ENCODE measurements at places on chromosomes 2 and 18.

GRCh38 chr2:79952616-79953015 lies 351.9 kb downstream of the LRRTM1 start:
- DNase-seq: no peak

DNA sequence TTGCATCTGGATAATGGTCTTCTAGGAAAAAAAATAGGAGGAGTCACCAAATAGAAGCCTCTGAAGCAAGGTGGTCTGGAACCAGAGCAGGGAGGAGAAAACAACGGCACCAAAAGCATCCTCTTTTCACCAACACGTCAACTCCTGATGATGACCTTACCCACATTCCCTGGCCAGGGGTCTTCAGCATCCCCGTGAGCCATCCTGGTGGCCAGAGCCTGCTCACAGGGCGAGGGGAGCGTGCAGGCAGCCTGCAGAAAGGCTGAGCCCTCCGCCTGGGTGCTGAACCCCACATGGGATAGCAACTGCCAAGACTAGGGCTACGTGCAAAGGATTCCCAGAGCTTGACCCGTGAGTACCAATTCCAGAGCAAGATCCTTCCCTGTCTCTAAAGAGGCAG lies 191.0 kb downstream of the NDUFA10 start:
- DNase-seq: no peak

GRCh38 chr2:158725441-158725891 lies 69.7 kb upstream of the DAPL1 start:
- no peak for DNase-seq

DNA sequence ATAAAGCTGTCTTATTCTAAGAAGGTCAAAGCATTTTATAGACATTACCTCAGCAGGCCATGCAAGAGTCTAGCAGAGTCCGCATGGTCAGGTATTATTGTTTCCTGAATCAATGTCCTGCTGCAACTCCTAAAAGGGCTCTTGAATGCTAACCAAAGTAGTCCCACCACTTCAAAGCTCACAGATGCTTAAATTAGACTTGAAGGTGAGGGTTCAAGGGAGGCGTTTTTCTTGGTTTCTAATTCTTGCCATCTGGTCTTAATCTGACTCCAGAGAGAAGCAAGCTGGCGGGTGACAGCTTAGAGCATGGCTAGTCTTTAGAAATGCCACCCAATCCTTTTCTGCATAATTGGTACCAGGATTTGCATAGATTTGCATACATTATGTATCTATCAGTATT lies 226.3 kb downstream of the MREG start:
- no peak for DNase-seq

DNA sequence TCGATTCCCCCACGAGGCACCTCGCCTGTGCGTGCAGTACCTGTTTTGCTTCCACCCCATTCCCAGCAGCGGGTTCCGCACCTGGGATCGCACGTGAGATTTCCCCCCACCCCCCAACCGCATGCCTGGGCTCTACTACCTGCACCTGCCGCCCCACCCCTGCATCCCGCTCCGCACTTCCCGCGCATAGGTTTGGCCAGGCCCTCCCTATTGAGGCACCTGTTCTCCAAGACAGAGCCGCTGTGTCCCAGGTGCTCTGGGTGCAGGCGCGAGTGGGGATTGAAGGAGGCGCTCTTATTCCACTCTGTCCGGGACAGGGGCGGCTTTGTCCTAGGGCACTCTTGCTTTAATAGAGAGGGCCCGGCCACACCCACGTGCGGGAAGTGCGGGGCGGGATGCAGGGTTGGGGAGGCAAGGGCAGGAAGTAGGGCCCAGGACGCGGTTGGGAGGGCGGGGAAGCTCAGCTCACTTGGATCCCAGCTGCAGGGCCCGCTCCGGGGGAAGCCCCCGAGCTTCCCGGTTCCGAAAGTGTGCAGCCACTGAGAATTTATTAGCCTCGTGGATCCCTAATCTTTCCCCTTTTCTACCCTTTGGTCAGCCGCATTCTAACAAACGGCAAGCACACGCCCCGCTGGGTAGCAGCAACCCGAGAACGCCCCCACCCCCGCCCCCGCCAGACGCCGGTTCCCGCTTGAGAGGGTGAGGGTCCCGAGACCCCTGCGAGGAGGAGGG lies 670 bp upstream of the MOCOS start:
- DNase-seq: no peak

DNA sequence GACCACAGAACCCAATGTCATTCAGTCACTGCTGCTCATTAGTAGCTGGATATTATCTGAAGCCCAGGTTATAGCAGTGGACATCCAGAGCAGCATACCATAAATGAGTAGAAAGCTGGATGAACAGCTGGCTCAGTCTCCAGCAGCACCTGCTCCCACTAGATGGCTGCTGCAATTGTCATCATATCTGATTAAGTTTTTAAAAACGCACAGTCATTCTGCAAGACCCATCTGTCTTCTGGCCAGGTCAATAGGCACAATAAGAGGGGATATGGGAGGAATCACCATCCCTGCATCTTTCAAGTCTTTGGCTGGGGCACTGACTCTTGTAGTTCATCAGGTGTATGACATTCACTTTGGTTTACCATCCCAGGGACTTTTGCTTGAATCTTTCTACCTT lies 55.1 kb upstream of the XDH start:
- no peak for DNase-seq

GRCh38 chr2:112915300-112916144 lies 4.6 kb downstream of the IL37 start:
- no peak for DNase-seq

DNA sequence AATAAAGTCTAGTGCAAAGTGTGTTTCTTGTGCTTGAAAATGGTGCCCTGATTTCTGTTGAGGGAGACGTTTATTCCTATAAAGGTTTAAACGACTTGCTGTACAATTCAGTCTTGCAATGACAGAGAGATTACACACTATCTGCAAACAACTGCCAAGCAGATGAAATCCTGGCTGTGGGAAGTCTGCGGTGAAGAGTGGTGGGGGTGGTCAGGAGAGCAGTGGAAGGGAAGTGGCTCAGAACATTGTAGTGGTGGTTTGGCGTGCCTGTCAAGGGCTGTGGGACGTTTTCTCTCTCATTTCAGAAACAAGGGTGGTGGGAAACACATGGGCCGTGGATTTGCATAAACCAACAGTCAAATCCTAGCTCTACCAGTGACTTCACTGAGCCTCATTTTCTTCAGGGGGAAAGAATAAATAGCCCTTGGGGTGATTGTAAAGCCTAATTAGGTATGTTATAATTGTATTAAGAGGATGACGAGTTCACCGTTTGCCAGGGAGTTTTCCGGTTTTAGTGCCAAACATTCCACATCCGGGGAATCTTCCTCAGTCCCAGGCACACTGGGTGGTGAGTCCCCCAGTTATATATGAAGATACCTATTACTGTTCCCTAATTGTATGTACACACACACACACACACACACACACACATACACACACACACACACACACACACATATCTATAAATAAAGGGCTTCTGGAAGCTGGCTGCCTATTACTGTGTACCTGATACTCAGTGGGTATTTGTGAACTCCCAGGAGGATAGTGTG lies 115.0 kb downstream of the SPTBN1 start:
- DNase-seq: peak; percentile 34

DNA sequence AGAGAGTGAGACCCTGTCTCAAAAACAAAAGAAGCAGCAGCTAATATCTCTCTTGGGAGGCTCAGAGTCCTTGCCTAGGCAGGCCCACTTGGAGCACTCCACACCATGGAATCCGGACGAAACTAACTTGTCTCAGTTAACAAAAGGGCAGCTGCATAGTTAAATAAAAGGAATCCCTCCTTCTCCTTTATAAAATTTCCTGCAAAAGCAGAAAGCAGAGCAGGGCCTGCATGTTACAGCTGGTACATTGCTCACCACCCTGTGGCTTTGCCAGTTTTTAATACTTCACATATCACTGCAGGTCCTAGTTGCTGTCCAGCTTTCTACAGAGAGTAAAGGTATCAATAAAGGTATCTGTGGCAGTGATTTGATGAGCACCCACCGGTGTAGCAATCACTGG lies 93.6 kb downstream of the ASAP2 start:
- no peak for DNase-seq

GRCh38 chr2:105103481-105103880 lies 65.6 kb downstream of the MRPS9 start:
- DNase-seq: no peak

DNA sequence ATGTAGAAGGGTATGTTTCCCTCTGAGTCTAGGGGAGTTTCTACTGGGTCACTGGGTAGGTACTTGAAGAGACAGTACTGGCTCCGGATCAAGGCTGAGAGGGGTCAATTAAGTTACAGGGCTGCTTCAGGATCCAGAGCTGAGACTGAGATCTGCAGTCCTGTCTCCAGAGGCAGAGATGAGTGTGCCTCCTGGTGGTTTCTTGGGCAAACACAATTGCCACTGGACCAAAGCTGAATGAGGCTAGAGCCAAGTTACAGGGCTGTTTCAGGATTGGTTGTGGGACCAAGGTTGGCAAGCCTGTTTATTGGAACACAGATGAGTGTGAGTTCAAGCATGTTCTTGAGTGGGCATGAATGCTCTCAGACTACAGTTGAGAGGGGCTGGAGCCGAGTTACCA lies 157.9 kb downstream of the ADCYAP1 start:
- no peak for DNase-seq

GRCh38 chr2:240799033-240799820 lies 20.8 kb downstream of the KIF1A start:
- DNase-seq: no peak

DNA sequence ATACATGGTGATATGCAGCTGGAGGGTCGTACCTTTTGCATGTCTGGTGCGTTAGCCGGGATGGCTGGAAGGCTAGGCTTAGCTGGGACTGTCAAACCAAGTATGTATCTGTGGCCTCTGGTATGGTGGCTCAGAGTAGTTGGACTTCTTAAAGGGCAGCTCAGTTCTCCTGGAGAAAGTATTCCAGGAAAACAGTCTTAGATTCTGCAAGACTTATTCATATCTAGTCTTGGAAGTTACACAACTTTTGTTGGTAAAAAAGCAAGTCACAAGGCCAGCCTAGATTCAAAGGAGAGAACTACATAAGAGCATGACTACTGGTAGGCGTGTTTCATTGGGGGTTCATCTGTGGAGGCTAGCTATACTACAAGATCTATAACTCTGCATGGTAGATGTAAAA lies 45.5 kb downstream of the EML4 start:
- DNase-seq: no peak

- DNase-seq: no peak
These were observed 23.6 kb downstream of the TMEM178A start for GRCh38 chr2:39689272-39689841.

DNA sequence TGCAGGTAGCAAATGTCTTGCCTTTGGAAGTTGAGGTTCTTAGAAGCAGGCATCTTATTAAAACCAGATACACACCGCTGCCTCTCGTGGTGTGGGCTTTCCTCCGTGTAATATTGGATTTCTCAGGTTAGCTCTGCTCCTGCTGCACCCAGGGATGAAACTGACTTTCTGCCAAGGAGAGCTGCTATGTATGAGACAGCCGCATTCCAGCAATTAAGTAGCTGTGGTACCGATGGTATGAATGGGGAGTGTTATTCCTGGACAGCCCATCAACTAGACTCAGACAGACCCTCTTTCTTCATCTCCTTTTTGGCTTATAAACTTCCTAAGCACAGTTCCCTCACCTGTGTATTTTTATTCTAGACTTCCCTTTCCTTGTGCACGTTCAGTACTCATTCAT lies 6.8 kb upstream of the EHD3 start:
- DNase-seq: no peak

GRCh38 chr2:149164296-149164695 lies 125.8 kb downstream of the LYPD6B start:
- DNase-seq: no peak

DNA sequence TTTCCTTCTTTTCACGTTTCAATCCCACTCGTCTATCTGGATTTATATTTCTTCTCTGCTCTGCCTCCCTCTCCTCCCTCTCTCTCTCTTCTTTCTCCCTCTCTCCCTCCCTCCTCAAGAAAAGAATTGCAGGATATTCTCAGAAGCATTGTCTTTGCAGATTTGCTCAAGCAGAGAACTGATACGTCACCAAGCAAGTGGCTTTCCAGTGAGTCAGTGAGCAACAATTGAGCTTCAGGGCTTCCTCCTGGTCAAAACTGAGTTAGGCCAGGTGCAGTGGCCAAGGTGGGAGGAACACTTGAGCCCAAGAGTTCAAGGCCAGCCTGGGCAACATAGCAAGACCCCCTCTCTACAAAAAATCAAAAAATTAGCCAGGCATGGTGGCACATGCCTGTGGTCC lies 151.1 kb downstream of the SMAD2 start:
- DNase-seq: no peak

- no peak for DNase-seq
These were observed 321.8 kb downstream of the ZEB2 start for GRCh38 chr2:144198116-144198515.

- no peak for DNase-seq
These were observed 51.8 kb upstream of the CYRIA start for GRCh38 chr2:16717477-16717876.

- DNase-seq: no peak
These were observed 22.5 kb downstream of the DAPL1 start for GRCh38 chr2:158817588-158817987.

DNA sequence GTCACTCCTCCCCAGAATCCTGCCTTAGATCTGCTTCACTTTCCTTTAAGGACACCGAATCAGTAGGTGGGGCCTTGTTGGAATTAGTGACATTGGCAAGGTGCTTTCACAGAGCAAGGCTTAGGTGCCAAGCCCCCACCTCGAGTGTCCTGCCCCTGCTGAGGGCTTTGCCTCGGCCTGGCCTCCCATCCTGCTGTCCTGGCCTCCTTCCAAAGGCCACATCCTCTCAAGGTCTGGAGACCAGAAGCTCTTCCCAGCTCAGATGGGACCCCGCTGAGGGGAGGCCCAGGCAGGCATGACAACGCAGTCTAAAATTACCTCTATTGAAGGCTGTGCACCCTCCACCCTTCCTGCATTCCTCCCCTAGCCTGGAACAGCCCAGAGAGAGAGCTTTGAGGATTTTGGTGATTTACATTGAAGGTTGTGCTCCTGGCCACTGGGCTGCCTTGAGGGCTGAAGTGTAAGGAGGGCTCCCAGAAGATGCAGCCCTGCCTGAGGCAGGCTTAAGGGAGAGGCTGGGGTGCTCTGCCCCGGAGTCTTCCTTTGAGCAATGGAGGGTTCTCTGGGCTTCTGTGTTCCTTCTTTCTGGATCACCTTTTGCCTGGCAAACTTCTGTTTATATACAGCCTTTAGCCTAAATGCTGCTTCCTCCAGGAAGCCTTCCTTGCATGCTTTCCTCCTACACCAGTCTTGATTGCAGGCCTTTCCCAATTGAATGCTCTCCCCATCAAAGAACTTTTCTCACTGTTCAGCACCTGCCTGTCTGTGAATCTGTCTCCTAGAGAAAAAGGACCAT lies 154.4 kb downstream of the DDX1 start:
- no peak for DNase-seq

DNA sequence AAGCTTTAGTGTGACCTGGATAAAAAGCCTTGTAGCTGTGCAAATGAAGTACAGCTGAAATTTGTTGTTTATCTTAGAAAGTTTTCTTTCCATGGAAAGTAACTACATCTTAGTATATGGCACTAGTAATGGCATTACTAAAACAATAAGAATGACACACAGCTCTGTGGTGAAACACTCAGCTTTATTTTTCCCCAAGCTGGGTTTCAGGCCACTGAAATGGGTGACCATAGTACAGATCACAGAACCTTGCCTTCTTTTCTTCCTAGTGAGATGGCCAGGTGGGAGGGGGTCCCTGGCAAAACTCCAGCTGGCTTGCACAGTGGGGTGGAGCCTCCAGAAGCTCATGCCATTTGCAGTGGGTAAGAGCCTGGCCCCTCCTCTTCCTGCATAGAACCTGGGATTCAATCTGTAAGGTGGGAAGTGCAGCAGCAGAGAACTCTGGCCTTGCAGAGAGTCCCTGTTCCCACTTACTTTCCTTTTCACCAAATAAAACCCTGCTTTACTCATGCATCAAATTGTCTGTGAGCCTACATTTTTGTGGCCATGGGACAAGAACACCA lies 17.6 kb upstream of the GRP start:
- DNase-seq: no peak

GRCh38 chr2:29375843-29376242 lies 260.6 kb downstream of the CLIP4 start:
- DNase-seq: no peak

Data from stimulated activated CD4-positive, alpha-beta T cell treated with anti-CD3 and anti-CD28 coated beads, Interleukin-12 subunit alpha, Interleukin-12 subunit beta, amount 100 ng/mL, for 4 hours (primary cell).